Heart left ventricle (tissue), 16 donors: ENCODE measurements at places on chromosomes 4 and X. TPM values are rescaled to one million over a fixed set of nuclear protein-coding genes. Genes with fewer than 3 reads are reported as not detected.

The MFSD8 gene
- total RNA-seq: 9.7 TPM

DNA sequence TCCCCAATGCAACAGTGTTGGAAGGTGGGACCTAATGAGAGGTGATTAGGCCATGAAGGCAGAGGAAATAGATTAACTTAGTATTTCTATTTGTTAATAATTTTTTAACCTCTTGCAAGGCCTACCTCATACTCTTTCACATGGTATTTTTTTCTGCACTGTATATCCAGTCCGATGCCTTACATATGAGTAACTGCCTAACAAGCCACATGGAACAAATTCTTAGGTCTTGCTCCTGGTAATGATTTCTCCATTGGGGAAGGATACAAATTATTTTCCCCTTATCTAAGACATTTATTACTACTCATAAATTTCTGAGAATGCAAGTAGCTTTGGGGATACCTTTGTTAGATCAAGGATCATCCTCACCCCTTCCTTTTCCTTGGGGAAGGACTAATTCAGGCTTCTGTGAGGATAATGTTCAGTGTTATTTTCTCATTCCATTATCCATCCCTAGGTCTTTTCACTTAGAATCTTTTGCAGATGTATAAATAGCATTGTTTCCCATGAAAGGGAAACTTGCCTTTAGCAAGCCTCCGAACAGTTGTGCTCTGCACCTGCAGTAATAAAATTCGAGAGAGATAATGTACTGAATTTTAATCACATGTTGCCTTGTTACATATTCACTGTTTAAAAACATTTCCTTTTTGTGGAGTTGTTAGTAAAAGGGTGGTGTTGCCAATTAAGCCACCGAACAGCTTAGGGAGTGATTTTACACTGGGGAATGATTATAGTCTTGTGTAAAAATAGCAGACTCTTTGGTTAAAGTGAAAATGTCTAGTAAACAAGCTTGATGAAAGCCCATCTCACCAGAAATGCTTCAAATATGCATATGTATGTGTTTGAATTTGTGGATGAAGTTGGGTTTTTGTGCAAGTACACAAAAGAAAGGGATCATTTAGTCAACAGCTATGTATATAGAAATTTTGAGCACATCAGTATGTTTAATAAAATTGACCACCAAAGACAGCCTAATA lies 89.9 kb downstream of the CFAP299 start:
- DNase-seq: no peak

DNA sequence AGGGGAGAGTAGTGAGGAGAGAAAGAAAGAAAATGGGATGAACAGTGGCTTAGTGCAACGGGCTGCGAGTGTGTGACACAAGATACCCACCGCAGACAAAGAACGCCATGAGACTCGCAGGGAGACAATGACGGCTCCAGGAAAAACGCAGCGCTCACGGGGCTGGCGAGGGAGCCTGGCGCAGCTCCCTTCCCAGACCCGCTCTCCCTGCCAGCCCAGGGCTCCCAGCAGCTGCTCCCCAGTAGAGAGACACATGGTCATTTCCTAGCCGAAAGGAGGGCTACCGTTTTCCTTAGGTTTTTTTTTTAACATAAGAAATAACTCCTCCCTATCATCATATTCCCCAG lies 149.5 kb downstream of the MAML3 start:
- DNase-seq: peak; percentile 70

DNA sequence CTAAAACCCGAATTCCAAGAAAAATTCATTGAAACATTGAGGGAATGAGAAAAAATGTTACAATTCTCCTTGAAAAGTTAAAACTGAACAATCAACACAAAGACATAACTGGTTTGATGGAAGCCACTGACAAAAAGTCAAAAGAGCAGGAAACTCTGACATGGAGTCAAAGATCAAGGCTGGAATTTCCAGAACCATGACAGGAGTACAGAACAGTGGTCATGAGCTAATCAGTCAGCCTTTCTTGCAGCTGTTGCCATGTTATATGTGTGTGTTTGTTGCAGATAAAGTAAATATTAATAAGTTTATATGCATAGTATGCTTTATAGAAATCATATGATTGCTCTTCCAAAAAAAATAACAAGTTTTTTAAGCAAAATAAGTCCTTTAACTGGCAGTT lies 184.7 kb upstream of the HCCS start:
- DNase-seq: no peak

The NUDT10 gene
- total RNA-seq: not detected

GRCh38 chr4:10872833-10873517 lies 188.4 kb upstream of the CLNK start:
- DNase-seq: no peak

The GNRHR gene
- total RNA-seq: not detected

DNA sequence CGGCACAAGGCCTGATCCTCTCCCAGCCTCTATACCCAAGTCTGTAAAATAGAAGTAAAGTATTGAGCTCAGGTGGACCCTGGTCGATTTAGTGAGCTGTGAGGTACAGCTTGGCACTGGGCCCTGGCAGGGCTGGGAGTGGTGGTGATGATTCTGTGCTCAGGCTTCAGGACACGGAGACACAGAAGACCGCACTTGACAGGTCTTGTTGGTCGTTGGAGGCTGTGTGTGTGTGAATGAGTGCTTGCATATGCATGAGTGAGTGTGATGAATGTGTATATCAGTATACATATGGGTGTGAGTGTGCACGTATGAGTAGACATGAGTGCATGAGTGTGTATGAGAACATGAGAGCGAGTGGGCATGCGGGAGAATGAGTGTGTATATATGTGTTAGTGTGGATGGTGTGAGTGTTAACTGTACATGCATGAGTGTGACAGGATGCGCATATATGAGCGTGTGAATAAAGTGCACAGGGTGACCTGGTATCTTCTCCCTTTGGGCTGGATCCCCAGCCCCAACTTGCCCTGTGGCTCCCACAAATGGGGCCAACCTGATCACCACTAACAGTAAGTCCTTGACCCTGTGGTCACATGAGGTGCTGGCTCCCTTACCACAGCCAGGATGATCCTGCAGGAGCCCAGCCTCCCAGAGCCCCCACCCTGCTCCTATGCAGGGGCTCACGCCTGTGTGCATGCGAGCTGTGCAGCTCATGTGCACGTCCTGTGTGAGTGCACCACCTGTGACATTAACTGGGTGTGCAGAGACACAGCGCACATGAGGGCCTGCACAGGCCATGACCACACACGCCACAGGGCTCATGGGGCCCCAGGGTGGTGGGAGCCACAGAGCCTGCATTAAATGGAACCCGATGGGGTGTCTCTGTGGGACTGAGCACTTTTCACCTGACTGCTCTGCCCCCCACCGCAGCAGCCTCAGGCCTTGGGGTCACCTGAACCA lies 20.8 kb downstream of the SH3BP2 start:
- no peak for DNase-seq

- DNase-seq: no peak
Observed at GRCh38 chrX:148229801-148230303, 248.7 kb downstream of the FMR1NB start.

DNA sequence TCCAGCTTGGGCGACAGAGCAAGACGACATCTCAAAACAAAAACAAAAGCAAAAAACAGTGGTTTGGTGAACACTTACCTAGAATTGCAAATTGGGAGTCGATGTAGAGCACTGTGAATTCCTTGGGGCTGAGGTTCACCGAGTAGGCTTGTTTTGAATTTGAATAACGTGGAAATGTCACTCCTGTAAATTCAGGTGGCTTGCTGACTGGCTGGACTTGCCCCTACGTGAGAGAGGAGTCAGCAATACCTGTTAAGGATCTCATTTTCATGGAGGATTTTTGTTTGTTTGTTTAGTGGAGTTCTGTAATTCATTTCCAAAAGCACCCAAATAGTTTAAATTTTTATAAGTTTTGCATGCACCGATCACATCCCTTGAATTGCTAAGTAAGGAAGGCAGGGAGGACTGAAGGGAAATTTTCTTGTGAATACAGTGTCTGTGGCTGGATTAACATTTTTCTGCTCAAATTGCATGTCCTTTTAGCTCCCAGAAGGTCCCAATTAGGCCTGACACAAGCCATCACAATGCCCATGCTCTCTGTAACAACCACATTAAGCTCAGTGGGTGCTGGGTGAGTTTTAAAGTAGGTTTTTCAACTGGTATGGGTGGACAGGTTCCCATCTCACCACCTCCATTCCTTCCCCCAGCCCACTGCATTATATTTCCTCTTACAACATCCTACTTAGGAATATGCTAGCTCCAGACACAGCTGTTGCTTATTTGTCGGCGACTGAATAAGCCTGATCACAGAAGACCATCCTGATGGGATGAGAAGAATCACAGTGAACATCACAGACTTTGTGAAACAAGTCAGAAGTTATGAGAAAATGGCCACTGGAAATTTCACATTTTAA lies 58.5 kb upstream of the TTC29 start:
- no peak for DNase-seq

DNA sequence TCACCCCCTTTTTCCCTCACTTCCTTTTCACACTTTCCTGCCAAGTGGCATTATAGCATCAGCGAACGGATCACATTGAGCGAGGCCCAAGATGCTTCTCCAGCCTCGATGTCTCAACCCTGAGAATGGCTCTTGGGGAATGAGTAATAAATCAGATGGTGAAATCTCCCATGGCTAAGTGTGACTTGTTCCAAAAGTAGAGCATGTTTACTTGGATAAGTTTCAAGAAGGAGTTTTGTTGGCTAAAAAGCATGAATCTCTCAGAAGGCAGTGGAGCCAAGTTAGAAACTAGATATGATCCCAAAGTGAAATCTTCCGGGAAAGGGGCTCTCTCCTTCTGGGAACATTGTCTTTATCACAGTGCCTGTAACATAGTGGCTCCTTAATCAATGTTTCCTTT lies 316.3 kb downstream of the CAMK2D start:
- DNase-seq: no peak

- DNase-seq: no peak
Observed at GRCh38 chrX:121635141-121635540, 587.7 kb downstream of the GLUD2 start.

The MAOB gene
- 64.4 TPM for total RNA-seq

- no peak for DNase-seq
Observed at GRCh38 chr4:174222266-174222872, 61.1 kb downstream of the FBXO8 start.

- no peak for DNase-seq
Observed at GRCh38 chr4:10225096-10225495, 108.5 kb upstream of the WDR1 start.

GRCh38 chr4:128371001-128371777 lies 83.6 kb upstream of the PGRMC2 start:
- no peak for DNase-seq

DNA sequence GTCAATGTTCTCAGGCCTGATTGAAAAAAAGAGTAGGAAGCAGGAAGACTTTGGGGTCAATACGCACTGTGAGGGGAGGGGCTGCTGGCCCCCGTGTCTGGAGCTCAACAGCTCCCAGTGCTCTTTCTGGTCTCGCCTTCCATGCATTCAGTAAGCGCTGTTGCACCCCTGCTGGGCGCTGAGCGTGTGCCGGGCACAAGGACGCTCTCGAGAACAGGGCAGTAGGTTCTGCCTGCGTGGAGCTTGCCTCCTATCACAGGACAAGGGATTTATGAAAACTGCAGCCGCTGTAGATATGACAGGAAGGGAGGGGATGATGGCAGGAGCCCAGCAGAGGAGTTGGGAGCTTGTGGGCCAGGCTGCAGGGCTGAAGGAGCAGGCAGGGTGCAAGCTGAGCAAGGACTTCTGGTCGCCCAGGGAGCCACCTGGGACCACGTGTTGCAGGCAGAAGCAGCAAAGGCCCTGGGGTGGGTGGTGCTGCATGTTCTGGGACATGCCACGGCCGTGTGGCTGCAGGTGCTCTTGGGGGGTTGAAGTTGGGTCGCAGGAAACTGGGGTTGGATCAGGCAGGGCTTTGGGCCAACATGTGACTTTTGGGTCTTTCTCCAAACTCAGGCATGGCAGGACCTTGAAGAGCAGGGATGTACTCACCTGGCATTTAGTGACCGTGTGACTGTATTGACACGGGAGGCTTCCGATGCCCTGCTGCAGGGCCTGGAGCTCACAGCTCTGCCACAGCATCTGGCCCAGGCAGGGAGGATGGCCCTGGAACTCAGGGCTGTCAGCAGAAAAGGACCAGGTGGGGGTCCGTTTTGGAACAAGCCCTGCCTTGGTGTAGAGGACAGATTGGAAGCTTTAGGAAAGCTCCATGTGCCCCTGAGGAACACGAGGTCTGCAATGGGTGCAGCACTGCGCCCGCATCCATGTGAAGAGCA lies 97.9 kb downstream of the CPZ start:
- peak; percentile 44 for DNase-seq

DNA sequence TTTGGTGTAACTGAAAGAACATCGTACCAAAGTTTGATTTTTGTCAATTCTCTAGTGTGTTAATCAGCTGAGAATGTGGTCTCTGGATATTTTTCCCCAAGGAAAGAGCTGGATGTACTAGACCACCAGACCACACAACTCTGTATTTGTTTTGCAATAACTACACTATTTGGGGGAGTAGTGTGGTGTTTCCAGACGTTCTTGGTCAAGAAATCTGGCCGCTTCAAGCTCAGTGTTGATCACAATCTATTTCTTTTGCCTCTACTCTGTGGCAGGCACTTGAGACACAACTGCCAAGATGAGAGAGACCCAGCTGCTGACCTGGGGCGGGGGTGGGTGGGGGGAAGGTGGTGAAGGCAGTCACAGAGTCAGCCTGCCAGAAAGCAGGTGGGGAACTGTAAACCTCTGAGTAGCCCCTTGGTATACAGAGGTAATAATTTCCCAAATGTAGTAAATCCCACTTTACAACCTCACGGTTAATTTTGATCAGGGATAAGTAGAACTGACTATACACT lies 30.6 kb downstream of the PTTG2 start:
- no peak for DNase-seq

The THAP9 gene
- 7.1 TPM for total RNA-seq

The NAT8L gene
- 0.32 TPM for total RNA-seq

The SRPK3 gene
- 45.6 TPM for total RNA-seq

The SMPX gene
- 632 TPM for total RNA-seq

- no peak for DNase-seq
Observed at GRCh38 chrX:55014897-55015299, 14.7 kb downstream of the APEX2 start.

The RRH gene
- not detected for total RNA-seq

- DNase-seq: no peak
Observed at GRCh38 chrX:133749951-133750350, 235.4 kb downstream of the GPC3 start.

DNA sequence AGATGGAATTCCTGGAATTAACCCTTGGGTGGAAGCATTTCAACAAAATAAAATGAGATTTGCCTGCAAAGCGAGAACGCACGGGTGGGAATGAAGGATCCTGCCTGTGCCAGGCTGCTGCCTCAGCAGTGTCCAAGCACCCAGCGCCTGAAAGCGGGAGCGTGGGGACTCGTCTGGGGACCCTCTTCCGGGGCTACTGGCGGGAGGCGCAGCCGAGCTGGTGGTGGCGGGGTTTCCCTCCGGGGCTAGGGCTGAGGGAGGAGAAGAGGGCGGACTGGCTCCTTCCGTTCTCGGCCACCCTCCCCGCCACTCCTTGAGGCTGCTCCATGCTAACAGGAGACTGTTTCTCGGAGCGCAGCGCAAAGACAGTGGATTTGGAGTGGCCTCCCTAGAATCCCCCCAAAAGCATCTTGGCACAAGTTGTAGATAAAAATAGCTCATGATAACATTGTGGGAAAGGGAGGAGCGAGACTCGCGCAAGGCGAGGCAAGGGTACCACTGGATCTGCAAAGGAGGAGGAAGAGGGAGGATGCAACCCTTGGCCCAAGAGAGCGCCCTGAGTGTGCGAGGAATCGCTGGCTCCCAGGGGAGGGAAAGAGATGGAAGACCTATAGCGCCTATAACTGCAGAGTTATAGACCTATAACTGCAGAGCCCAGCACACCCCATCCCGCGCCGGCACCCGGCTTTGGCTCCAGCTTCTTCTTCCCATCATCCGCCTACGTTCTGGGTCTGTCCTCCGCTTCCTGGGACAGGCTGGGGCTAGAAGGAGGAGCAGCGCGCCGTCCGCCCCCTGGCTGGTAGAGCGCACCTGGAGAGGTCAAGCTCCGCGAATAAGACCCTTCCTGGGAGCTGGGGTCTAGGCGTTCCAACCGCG lies 1.3 kb downstream of the HS3ST1 start:
- DNase-seq: no peak
